ENCODE measurements at places on chromosomes 6 and 20.

GRCh38 chr6:142671791-142672190 is 273.2 kb downstream of the HIVEP2 start:
- no peak for DNase-seq

GRCh38 chr6:106334646-106335448 is 9.3 kb upstream of the ATG5 start:
- DNase-seq: no peak

- DNase-seq: no peak
These were observed 120.8 kb downstream of the EDN1 start for GRCh38 chr6:12410946-12411345.

DNA sequence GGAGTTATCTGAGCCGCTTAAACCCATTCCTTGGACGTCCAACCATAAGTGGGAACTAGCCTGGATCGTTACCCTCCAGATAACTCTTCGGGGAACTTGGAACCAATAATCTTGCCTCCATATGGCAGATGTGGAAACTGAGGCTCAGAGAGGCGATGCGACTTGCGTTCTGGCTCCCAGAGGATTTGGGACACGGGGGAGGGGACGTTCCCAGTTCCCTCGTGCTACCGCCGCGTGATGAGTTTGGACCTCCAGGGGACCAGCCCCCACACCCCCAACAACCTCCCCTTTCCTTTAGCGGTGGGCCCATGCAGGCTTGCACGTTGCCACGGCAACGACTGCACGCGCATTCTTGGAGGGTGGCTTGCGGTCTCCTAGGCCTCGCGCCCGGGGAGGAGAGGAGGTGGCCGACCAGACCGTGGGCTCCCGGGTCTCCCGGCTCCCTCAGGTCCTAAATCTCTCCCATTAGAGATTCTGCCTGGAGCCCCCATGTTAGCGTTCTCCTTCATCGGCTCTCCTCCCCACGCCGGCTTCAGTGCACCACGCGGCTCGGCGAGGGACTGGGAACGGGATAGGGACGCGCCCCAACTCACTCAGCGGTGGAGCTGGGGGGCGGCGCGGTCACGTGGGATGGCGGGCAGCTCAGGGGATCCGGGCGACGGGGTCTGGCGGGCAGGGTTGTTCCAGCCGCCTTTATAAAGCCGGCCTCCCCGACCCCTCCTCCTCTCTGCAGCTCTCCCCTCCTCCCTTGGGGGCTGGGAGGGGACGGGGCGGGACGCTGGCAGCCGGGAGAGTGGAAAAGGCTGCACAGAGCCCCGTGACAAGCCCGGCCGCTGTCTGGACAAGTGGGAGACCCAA is at the start of gene PLTP:
Gene PLTP (minus strand): TSS at position 670 of the 858 bp plus-strand sequence. CDS start 703 bp downstream, outside the sequence.
- DNase-seq: peak; percentile 17

- no peak for DNase-seq
These were observed 17.7 kb upstream of the MYB start for GRCh38 chr6:135163440-135163738.

DNA sequence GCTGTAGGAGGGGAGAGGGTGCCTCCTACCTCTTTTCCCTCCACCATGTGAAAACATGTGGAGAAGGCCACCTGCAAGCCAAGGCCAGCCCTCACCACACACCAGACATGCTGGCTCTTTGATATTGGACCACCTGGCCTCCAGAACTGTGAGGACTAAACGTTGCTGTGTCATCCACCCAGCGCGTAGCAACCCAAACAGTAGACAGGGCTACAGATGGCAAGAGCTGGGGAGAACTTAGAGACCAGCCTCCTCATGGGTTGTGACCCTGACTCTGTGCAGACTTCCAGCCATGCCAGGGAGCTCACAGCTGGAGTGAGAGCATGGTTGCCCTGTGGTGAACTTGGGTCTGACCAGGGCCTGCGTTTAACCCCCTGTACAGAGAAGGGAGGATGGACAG is 195.9 kb upstream of the CST7 start:
- no peak for DNase-seq

DNA sequence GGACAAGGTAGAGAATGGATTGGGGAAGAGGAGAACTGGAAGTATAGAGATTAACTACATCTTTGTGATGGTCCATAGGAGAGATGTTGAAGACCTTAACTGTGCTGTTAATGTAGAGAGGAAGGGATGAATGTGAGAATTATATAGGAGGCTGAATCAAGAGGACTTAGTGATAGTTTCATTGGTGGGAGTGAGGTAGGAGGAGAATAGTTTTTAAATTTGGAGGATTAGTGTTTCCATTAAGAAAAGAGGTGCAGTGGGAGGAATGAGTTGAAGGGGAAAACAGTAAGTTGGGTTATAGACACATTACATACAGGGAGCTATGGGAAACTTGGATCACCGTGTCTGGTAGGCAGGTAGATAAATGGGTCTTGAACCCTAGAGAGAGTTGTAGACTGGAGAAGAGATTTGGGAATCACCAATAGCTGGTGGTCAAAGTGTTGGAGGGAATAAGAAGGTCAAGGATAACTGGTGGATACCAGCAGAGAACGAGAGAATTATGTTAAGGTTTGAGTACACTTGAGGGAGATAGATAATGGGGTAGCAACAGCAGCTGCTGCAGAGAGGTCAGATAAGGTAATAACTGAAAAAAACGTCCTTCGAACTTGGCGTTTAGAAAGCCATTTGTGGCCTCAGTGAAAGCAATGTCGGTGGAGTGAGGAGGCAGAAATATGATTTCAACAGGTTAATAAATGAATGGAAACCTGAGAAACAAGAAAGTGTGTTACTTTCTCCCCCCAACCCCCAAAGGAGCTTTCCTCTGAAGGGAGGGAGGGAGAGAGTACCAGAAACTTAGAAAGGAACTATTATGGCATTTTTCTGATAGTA is 3.1 kb downstream of the C6orf89 start:
- DNase-seq: no peak

GRCh38 chr6:105909106-105909505 is 177.0 kb upstream of the PRDM1 start:
- no peak for DNase-seq

DNA sequence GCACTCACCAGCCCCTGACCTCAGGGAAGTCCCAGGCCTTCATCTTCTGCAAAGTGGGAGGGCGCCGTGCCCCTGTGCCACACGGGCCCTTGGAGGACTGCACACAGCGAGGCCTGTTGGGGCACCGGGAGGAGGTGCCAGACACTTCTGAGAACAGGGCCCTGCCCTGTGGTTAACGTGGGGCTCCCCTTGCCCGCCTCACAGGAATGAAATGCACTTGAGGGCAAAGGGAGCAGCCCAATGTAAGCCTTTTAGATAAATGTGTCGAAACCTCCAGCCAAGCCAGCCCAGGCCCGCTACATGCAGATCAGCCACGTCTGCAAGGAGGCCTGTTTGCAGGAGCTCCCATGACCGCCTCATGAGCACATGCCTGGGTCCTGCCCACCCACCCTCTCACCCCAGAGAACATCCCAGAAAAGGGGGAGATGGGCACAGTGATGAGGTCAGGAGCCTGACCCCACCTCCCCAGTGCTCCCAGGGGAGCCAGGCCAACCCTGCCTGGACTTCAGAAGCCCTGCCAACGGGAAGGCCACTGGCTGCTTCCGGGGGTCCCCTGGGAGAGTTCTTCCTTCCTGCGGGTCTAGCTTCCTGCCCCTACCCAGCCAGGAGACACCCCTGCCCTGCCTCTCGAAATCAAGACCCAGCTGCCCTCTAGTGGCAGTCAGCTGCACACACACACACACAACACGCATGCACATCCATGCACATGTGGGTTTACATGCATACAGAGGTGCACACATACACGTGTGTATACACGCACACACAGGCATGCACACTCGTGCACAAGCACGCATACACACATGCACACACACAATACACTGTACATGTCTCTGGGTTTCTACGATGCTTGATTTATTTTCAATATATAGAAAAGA is 178.7 kb downstream of the TAF4 start:
- no peak for DNase-seq

DNA sequence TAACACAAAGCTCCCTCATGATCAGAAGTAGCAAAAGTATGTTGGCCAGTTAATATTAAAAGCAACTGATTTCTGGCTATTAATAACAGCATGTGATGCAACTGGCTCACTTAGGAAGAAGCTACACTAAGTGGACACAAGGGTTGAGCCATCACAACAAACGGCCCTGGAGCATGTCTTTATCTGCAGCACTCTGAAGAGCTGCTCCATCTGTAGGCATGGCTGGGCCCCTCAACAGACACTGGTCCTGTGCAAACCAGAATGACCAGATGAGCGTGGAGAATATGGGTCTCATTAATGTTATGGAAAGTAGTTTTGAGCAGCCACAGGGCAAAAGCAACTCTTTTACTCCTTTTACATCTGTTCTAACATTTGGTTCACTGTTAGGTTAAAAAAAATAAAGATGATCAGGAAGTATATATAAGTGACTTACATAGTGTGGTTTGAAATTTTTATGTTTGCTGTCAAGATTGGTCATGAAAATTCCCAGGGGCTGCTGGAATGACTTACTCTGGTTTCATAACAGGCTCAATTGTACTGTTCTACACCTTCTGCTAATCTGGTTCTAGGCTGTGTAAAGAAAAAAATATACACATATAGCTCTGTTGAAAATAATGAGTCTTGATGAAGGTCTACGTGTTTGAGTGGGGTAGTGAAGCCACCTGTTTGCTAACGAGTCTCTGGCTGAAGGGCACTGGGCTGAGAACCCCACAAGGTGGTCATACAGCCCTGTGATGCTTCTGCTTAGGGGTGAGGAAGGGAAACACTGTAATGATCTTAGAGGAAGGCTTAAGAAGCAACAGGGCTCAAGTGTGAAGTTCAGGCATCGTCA is 58.1 kb downstream of the INSM1 start:
- DNase-seq: no peak

- DNase-seq: no peak
These were observed 246.0 kb upstream of the ECI2 start for GRCh38 chr6:4381381-4381780.

DNA sequence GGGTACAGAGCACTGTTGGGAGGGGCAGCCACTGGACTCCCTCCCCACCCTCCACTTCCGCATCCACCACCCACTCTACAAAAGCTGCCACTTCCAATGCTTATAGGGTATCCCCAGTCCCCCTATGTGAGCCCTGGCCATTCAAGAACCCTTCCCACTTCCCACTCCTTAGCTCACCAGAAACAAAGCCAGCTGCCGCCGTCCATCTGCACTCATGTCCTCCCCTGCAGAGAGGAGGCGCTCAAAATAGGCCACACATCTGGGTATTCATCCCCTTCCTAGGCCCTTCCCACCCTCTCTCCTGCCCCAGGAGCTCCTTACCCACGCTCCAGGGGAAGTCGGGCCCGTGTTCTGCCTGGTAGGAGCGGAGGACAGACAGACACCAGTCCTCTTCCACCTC is 6.5 kb upstream of the LY6G5C start:
- no peak for DNase-seq

DNA sequence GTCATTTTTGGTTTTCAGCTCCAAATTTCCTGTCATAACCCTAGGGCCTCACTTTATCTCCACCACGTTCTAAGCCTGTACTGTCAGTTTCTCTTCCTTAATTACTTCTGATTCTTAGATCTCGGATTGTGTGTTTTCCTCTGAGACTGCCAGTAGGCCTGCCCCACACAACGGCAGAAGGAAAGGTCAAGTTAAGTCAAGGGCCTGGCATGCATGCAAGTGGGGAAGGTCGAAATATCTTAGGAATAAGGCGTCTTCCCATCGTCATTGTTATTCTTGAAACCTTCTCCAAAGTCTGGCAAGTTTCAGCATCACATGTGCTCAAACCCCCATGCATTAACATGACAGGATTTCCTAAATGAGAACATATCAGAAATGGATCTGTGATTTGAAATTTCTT is 203.5 kb upstream of the TSHZ2 start:
- no peak for DNase-seq

- no peak for DNase-seq
These were observed 138.4 kb upstream of the SPACA1 start for GRCh38 chr6:87908978-87909811.
